SW 1271 (cell line): ENCODE measurements at places on chromosomes 3 and 15.

GRCh38 chr3:184526088-184526433 is 35.5 kb upstream of the EPHB3 start:
- DNase-seq = no peak

DNA sequence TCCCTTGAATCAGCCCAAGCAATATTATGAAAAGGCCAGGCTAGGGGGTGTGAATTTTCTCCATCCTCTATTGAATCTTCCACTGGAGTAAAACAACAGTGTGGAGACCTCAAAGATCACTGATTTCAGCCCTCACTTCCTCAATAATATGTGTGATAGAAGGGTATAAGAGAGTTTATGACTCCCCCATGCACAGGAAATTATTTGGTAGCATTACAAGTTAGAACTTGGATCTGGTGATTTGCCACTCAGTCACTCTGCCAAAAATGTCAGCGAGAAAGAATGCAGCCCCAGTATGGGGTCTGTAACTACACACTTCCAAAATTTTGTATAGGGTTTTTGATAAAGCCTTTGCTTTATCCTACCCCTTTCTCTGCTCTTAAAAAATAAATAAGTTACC is 81.0 kb upstream of the KCNMB2 start:
- no peak for DNase-seq

GRCh38 chr3:156816091-156816793 is 9.9 kb upstream of the LEKR1 start:
- peak; percentile 34 for DNase-seq

GRCh38 chr3:81839504-81840094 is 78.2 kb upstream of the GBE1 start:
- DNase-seq = no peak

DNA sequence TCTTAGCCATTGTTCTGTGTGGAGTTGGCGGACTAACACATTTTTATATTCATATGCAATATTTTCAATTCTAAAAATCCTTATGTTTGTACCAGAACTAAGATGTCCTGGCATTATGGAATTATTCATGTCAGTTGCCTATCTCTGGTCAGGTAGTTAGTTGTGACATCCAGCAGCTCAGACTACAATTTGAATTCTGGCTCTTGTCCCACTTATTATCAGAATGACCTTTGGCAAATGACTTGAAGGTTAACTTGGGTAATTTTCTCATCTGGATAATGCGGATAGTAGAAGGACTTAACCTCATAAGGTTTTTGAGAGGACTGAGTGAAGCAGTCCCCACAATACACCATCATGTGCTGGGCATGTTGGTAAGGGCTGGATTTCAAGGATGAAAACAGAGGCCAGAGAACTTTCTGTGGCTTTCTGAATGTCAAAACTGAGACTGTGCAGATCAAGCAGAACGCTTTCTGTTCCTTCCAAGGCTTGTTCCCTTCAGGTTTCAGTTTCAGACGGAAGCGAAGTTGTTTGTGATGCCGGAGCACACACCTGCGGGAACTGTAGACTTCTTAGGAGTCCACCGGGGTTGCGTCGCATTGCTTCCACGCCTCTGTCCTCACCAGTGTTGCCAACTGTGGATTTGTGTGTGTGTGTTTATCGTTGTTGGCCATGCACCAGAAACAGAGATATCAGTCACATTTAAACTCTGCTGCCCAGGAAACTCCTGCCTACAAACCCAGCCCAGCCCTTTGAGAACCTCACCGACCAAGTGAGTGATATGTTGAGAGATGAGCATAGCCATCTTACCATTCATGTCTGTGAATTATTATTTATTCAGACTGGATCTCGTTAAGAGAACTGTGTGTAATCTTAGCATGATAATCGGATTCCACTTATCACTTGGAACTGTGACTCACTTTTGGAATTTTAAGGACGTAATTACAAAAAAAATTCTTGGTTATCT is 76.0 kb downstream of the PTPRG start:
- DNase-seq = no peak

DNA sequence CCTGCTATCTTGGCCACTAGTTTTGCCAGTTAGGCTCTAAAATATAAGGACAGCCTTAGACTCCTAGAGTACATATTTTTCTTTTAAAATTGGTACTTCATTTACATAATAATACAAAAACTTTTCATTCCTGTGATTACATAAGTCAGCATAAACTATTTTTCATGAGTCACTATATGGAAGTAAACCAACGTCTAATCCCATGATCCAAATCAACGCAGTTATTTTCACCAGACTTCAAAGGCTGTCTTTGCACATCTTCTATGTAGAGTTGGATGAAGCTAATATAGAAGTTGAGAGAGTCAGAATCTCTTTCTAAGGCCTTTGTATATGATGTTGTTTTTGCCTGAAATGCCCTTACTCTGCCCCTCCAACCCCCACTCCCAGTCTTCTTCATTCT is 7.6 kb upstream of the MFSD1 start:
- no peak for DNase-seq

DNA sequence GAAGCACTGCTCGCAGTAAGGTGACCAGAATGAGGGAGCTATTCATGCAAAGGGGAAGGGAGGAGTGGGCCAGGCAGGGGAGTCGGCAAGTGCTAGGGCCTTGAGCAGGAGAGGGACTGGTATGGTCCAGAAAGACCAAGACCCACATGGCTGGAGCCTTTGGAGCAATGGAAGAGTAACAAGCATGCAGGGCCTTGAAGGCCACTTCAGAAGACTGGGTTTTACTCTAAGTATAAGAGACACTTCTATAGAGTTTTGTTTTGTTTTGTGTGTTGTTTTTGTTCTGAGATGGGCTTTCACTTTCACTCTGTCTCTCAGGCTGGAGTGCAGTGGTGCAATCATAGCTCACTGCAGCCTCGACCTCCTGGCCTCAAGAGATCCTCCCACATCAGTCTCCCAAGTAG is 42.0 kb downstream of the BFSP2 start:
- DNase-seq = no peak

DNA sequence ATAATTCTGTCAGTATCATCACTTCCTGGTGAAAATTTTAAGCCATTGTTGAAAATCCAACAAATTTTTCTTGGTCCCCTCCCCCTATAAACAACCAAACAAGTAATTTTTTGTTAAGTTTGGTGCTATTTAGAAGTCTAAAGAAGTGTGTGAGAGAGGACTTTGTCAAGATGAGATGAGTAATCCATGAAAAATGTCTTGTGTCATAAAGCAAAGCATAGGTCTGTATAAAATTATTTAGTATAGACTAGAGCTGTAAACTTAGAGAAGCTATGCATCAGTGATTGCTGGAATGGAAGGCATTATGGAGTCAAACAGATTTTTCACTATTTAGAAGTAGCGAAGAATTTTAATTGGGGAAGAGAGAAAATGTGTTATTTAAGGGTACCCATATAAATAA is 31.4 kb downstream of the MAPK6 start:
- DNase-seq = no peak

- no peak for DNase-seq
Measured at GRCh38 chr15:101152914-101153313, 98.9 kb downstream of the CHSY1 start.

GRCh38 chr3:141557961-141558706 is 71.3 kb downstream of the RASA2 start:
- no peak for DNase-seq

DNA sequence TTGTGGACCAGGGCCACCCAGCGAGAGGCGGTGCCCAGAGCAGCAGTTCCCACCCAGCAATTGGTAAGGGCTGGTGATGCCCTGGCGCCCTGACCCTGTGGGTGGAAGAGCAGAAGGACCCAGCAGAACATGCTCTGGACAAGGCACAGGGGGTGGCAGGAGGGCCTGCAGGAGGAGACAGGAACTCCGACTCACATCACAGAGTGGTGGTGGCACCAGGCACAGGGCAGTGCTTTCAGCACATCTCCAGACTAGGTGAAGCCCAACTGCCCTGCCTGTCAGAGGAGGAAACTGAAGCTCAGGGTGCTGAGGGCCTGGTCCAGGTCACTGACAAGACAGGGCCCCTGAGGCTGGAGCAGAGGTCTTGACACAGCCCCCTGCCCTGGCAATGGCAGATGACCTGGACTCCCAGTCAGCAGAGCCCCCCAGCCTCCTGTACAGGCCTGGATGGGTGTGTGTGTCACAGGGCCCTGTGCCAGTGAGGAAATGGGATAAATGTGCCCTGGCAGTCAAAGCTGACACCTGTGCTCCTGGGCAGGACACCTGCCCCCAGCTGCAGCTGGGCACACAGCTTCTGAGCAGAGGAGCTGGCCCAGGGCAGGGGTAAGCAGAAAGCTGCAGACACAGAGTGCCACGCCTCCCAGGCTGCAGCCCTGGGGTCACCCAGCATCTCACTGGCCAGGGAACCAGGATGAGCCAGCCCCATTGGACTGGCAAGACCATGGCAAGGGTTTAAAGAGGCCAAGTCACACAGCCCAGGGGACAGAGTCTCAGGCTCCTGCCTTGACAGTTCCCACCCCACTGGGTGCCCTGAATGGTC is 11.4 kb downstream of the KLF15 start:
- no peak for DNase-seq
